ENCODE measurements at places on chromosomes 6 and 20.

- DNase-seq: no peak
These were observed 259.9 kb downstream of the DLL1 start for GRCh38 chr6:170030821-170031471.

- no peak for DNase-seq
These were observed 16.7 kb downstream of the GPRC6A start for GRCh38 chr6:116812051-116812650.

- peak; percentile 2 for DNase-seq
These were observed 13.7 kb downstream of the TTLL2 start for GRCh38 chr6:167338541-167339117.

GRCh38 chr6:10389739-10390494 lies 25.0 kb downstream of the TFAP2A start:
- DNase-seq: no peak

GRCh38 chr6:137754866-137755265 lies 112.2 kb upstream of the TNFAIP3 start:
- no peak for DNase-seq

DNA sequence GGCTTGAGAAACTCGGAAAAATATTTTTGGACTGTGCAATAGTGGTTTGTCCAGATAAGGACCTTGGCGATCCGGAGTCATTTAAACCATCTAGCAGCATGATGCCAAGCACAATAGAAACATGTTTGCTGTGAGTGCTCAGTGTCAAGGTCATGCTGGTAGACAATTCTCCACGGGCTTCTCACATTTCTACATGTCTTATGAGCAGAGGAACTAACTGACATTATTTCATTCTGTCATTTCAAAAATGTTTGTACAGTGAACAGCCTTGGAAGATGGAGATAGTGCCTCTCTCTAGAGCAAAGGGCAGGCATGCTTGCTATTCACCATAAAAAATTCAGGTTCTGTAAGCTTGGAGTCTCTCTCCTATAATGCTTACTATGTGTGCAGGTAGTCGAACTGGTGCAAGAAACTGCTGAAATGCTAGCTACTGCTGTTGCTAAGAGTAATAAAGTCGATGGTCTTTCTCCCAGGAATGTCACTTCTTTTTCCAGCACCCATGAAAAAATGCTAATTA lies 25.4 kb upstream of the CCN2 start:
- DNase-seq: no peak

- DNase-seq: no peak
These were observed 19.5 kb downstream of the NHLRC1 start for GRCh38 chr6:18102783-18103509.

DNA sequence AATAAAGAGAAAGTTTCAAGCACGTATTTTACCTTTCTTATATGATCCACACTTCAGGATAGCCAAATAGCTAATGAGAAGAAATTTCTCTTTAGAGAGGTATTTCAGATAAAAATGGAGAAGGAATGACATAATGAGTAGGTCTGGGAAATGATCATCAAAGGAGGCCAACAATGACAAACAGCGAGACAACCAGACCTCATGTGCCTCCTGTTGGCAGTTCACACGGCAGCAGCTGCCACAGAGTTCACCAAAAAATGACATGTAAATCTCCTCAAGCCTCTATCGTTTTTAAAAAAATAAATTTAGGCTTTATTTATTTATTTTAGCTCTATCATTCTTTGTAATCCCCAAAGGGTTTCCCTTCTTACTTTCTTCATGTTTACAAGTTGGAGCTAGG lies 47.7 kb downstream of the SLC2A12 start:
- no peak for DNase-seq

- DNase-seq: no peak
These were observed 61.2 kb downstream of the TNFAIP3 start for GRCh38 chr6:137928286-137928685.

DNA sequence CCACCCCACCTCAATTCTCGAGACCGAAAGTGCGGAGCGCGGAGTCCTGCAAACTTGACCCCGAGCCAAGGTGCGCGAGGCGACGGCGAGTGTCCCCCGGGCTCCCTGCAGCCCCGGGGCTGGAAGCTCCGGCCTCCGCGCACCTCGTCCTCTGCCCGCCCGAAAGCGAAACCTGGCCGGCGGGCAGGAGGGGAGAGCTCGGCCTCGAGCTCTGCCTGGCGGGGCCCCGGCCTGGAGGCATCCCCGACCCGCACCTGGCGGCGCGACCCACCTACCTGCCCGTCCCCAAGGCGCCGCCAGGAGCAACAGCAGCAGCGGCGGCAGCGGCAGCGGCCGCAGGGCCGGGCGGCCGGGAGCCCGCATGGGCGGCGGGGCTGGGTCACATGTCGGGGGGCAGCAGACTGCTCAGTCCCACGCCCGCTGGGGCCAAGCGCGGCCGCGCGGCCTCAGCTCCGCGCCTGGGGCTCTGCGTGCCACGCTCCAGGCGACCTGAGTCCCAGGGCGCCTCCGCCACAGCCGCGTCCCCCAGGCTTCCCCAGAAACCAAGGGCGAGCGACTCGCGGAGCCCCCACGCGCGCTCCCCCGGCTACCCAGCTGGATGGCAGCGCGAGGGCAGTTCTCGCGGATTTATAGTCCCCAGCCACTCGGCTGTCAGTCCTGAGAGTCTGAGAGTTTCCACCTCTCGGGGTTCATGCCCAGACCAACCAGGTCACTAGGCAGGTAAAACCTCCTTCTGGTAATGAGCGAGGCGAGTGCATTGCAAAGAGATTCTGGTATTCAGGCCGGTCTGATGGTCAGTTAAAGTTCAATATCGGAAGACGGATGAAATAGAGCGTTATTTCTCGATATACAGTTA lies at the start of gene IL20RA:
Gene IL20RA, minus strand, starts transcription at position 600 of the 856 bp plus-strand sequence. Its CDS starts 237 bp downstream, at position 363.
- no peak for DNase-seq

- DNase-seq: no peak
These were observed 19.6 kb downstream of the PACSIN1 start for GRCh38 chr6:34485321-34486060.

GRCh38 chr6:27795697-27796494 lies 116.3 kb downstream of the OR2B2 start:
- peak; percentile 80 for DNase-seq

GRCh38 chr6:68497927-68498326 lies 137.2 kb upstream of the ADGRB3 start:
- peak; percentile 28 for DNase-seq

DNA sequence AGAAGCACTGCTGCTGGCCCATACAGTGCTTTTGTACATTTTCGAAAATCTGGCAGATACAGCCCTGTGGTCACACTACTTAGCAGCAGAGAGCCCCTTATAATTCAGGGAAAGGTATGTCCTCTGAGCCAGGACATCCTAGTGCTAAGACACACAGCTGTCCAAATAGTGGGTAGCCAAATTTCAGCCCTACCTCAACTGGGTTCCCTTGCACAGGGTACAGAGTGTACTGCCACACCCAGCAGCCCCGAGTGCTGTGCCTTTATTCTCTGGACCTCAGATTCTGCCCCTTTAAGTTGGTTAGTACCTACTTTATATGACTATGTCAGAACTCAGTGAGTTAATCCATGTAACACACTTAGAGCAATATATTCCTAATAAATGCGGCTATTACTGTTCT lies 47.6 kb downstream of the PRPH2 start:
- DNase-seq: no peak

GRCh38 chr6:107543088-107543487 lies 53.2 kb downstream of the SOBP start:
- no peak for DNase-seq

DNA sequence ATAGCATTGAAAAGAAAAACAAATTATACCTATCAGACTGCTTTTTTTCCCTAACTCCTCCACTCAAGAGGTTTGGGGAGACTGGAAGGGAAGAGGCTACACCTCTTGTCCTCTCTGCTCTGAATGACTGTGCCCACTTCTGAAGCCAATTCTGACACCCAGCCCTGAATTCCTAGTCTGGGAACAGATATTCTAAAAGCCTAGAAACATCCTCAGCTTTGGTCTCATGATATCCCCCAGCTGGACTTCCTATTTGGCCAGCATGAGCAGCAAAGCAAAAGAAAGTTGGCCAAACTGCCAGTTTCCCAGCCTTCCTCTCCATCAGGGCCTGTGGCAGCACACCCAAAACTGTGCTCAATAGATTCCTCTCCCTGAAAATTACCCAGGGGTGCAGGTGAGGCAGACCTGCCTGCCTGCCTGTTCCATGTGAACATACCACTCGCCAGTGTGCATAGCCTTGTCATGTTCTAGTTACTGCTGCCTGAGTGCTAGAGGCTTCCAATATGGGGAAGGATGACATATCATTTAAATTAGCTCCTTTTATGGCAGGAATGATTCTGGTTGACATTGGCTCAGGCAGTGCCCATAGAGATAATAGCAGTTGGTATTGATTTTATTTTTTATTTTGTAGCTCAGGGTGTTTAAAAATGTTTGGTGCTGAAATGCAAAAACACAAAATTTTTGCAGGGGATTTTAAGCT lies 152.1 kb upstream of the RIN2 start:
- no peak for DNase-seq
